GM20000 (cell line): ENCODE measurements at places on chromosomes 5 and 9.

DNA sequence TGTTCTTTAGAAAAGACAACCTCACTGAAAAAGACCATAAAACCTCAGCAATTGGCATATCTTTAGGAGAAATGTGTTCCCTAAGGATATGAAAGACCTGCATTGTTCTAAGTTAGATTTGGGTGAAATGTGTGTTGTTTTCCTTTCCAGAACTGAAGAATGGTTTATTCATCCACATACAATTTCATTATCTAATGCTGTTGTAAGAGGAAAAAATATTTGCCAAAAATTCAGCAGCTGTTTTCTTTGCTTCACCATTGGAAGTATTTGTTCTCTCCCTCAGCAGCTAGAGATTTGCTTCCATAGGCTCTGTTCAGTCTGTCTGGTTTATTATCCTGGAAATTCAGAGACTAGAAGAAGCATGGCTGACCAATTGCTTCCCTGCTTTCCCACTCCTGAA is 150.9 kb downstream of the ISOC1 start:
- no peak for DNase-seq

- DNase-seq, result no peak
Observed at GRCh38 chr5:171481571-171482433, 62.4 kb downstream of the FGF18 start.

GRCh38 chr5:107639990-107640389 is 30.7 kb downstream of the EFNA5 start:
- DNase-seq, result no peak

DNA sequence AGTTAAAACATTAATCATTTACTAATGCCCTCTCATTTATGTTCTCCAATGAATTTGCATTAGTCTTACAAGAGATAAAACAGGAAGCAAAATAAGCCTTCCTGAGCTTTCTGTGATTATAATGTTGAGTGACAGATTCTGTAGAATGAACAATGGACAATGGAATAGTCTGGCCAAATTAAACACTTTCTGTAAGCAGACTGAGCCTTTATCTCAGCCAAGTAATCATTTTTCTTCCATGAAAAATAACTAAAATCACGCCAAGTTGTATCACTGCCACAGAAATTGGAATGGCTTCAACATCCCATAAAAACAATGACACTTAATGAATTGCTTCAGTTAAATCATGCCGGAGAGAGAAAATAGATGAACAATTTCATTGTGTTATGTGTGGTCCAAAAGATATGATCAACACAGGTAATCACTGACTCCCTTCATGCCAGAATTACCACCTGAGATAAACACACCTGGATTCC is 63.0 kb downstream of the TSSK1B start:
- DNase-seq, result no peak

DNA sequence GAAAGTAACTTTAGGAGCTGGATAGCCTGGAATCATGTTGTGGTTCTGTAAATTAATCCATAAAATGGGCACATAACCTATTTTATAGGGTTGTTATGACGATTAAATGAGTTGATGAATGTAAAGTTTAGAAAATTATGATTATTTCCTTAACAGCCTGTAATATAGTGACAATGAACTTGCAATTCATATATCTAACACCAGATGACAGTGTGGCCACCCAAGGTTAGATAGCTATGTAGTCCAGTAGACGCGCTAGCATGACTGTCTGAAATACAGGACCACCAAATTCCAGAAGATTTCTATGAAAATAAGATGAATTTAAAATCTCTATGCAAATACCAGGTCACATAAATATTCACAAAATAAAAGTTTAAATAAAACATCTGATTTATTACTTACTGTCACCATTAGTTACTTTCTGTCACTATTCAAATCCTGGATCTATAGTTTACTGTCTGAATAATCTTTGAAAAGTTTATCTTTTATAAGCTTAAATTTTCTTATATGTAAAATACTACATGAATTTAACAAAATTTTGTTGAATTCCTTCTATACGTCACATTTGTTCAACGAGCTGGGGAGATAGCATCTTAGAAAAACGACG is 26.1 kb upstream of the MACIR start:
- peak; percentile 37 for DNase-seq

GRCh38 chr9:88196142-88196790 is 58.0 kb upstream of the SPATA31C2 start:
- no peak for DNase-seq

DNA sequence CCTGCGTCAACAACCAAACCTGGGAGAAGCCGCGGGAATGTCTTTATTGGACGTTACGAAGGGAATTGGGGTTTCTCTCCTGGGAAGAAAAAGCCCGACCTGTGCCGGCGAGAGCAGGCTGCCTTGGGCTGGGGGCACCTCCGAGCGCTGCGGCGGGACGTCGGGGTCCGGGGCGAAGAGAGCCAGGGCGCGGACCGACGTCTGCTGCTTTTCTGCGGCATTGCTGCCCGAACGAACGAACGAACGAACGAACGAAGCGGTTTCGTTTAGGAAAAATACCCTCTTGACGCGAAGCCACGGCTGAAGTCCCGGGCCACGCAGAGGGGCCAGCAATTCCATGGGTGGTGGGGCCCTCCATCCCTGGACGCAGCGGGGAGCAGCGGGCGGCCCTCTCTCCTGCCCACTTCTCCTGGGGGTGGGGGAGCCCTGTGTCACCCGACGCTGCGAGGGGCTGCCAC is 4.8 kb upstream of the PITX1 start:
- DNase-seq, result no peak

- no peak for DNase-seq
Observed at GRCh38 chr5:181121675-181122561, 9.1 kb downstream of the OR2V1 start.

DNA sequence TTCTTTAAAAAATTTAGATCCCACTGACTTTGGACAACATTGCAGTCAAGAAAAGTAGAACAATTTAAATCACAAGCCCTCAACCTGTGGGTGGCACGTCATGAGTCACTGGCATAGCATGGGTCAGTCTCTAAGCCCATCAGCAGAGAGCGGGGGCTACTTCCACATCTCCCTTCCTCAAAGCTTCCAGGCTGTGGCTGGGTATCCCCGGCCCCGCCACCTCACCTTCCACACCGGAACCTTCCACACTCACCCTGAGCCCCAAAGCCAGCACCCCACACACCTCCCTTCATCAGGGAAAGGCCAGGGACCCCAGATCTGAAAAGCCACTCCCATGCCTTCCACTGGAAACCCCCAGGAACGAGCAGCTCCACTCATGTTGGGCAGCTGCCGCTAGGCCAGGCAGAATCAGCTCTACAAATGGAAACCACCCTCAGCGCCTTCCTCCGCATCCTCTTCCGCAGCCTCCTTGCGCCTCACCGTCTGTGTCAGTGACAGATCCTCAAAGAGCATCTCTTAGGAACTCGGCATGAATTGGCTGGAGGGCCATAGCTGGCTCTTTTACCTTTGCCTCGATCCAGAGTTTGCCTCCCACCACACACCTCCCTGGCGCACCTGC is 156.5 kb downstream of the ERCC6L2 start:
- DNase-seq, result no peak
